ENCODE measurements at places on chromosomes 12 and 14. TPM values are rescaled to one million over a fixed set of nuclear protein-coding genes. Genes with fewer than 3 reads are reported as not detected.

Gene OR4E2
- total RNA-seq: not detected

Gene ANKRD9
- total RNA-seq: 21.3 TPM

Gene TAS2R13
- total RNA-seq: 13.5 TPM

Gene KRT72
- 0.17 TPM for total RNA-seq

Gene FOXG1
- 0.06 TPM for total RNA-seq

Gene GPR84
- 2.6 TPM for total RNA-seq

Gene PIWIL1
- total RNA-seq: not detected

Gene CABP1
- 0.63 TPM for total RNA-seq

Gene NUP37
- 17.1 TPM for total RNA-seq

- no peaks in the 10 kb centered on the region for H3K36me3 ChIP-seq
- no peak overlapping the region for H3K27ac ChIP-seq
- DNase-seq: no peak
- H3K4me1 ChIP-seq: no peaks in the 10 kb centered on the region
- no peak overlapping the region for H3K4me3 ChIP-seq
- peaks cover 4% of the 10 kb centered on the region for H3K27me3 ChIP-seq
These were observed 34.6 kb upstream of the ADGRD1 start for GRCh38 chr12:130919086-130919485.

- no peaks in the 10 kb centered on the region for H3K27me3 ChIP-seq
- DNase-seq: no peak
- H3K27ac ChIP-seq: no peak overlapping the region
- peaks cover 3% of the 10 kb centered on the region for H3K36me3 ChIP-seq
- no peaks in the 10 kb centered on the region for H3K4me1 ChIP-seq
These were observed 99.1 kb upstream of the DYNC1H1 start for GRCh38 chr14:101865288-101865687.

- H3K27me3 ChIP-seq: no peaks in the 10 kb centered on the region
- peaks cover 19% of the 10 kb centered on the region for H3K4me1 ChIP-seq
- no peak overlapping the region for H3K4me3 ChIP-seq
- H3K36me3 ChIP-seq: no peaks in the 10 kb centered on the region
These were observed 321.9 kb downstream of the RAD51B start for GRCh38 chr14:68141281-68142088.

GRCh38 chr12:113748707-113749432 is 217.3 kb downstream of the RBM19 start:
- no peaks in the 10 kb centered on the region for H3K4me1 ChIP-seq
- DNase-seq: no peak
- no peaks in the 10 kb centered on the region for H3K27me3 ChIP-seq
- no peaks in the 10 kb centered on the region for H3K36me3 ChIP-seq
- H3K27ac ChIP-seq: no peak overlapping the region
- H3K4me3 ChIP-seq: no peak overlapping the region

GRCh38 chr12:18907728-18908127 is 169.8 kb downstream of the CAPZA3 start:
- H3K27me3 ChIP-seq: no peaks in the 10 kb centered on the region
- no peak overlapping the region for H3K4me3 ChIP-seq
- no peaks in the 10 kb centered on the region for H3K4me1 ChIP-seq
- H3K27ac ChIP-seq: no peak overlapping the region
- no peaks in the 10 kb centered on the region for H3K36me3 ChIP-seq

GRCh38 chr14:50559990-50560930 is at the start of gene ATL1:
Gene ATL1, plus strand, starts transcription at chr14:50560145. Its CDS starts 121 bp downstream, at chr14:50560266.
- no peaks in the 10 kb centered on the region for H3K36me3 ChIP-seq
- peak within 1 kb of the TSS; percentile 48 for H3K27ac ChIP-seq
- H3K4me3 ChIP-seq: peak within 1 kb of the TSS; percentile 75
- no peaks in the 10 kb centered on the region for H3K27me3 ChIP-seq

DNA sequence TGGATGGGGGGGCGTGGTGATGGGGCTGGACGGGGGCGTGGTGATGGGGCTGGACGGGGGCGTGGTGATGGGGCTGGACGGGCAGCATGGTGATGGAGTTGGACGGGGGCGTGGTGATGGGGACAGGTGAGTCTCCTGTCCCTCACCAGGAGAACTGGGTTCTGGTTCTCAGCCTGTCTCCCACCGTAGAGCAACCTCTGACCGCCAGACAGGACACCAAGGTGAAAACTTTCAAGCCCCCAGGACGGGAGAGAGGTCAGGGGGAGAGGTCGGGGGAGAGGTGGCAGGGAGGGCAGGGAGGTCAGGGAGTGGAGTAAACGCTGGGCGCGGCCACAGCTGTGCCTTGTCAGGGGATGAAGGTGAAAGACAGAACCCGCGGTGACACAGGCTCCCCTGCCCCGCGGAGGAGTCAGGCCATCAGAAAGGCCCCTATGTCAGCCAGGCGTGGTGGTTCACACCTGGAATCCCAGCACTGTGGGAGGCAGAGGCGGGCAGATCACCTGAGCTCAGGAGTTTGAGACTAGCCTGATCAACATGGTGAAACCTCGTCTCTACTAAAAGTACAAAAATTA is 84.6 kb downstream of the GALNT9 start:
- no peaks in the 10 kb centered on the region for H3K4me1 ChIP-seq
- DNase-seq: no peak
- H3K27me3 ChIP-seq: no peaks in the 10 kb centered on the region

DNA sequence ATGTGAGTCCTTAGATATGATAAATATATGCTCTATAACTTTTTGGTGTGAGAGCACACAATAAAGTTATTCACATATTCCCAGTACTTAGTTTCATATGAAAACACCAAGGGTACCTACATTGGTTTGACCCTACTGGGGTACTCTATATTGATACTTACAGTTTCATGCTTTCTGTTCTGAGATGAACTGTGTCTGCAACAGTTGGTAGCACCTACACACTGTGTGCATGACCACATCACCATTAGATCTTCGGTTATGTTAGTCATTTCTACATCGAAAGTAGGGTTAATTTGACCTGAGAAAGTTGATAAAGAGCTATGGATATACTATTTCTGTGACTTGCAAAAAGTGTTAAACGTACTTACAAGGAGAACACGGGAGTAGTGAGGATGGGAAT is 337.2 kb downstream of the NPAS3 start:
- peaks cover 2% of the 10 kb centered on the region for H3K27me3 ChIP-seq
- no peak for DNase-seq
- no peaks in the 10 kb centered on the region for H3K4me1 ChIP-seq
- H3K27ac ChIP-seq: no peak overlapping the region
- H3K4me3 ChIP-seq: no peak overlapping the region

GRCh38 chr12:110741341-110742095 is 1.2 kb downstream of the PPP1CC start:
- peak overlapping the region; percentile 59 for H3K27ac ChIP-seq
- H3K4me3 ChIP-seq: peak overlapping the region; percentile 79
- no peaks in the 10 kb centered on the region for H3K27me3 ChIP-seq
- peaks cover 2% of the 10 kb centered on the region for H3K36me3 ChIP-seq
- DNase-seq: peak; percentile 63

- H3K27ac ChIP-seq: no peak overlapping the region
- DNase-seq: no peak
- H3K4me1 ChIP-seq: peaks cover 8% of the 10 kb centered on the region
- H3K36me3 ChIP-seq: no peaks in the 10 kb centered on the region
These were observed 211.9 kb upstream of the BMP4 start for GRCh38 chr14:54168489-54168888.

DNA sequence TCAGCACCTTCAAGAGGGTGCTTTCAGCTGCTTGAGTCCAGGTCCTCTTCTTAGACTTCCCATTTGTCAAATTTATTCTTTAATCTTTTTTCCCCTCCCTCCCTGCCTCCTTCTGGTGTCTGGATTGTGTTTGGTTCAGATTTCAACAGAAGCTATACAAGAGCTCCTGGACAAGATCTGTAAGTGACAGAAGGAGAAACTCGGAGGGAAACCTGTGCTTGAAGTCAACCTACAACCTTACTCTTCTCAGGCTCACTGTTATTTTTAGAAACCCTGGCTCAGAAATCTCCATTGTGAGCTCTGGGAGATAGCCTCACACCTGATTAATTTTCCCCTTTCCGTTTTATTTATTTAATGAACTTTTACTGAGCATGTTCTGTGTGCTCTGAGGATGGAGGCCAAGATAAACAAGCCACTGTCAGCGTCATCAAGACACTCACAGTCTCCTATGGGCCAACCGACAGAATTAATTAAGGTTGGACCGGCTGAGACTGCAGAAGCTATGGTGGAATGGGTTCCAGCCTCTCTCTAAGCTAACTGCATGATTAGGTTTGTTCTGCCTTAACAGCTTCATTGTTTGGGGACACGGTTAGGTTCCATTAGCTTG is 13.5 kb downstream of the PDE1B start:
- H3K27me3 ChIP-seq: no peaks in the 10 kb centered on the region
- peaks cover 15% of the 10 kb centered on the region for H3K4me1 ChIP-seq
- no peak overlapping the region for H3K4me3 ChIP-seq
- no peak for DNase-seq

DNA sequence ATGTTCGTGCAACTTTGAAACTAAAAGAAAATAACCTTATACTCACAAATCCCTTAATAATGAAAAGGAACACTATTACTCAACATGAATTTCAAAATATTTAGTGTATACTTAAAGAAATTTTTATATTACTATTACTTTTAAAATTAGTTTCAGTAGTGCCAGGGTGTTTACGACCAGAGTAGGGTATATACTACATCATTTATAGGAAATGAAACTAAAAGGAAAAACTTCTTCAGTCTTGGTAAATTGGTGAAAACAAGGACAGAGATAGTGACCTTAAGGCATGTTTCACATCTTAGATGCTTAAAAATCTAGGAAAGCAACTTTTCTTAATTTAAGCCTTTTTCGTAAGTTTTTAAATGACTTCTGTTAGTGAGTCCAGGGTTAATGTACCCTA is 4.5 kb downstream of the USP15 start:
- no peak overlapping the region for H3K4me3 ChIP-seq
- no peaks in the 10 kb centered on the region for H3K36me3 ChIP-seq
- H3K27ac ChIP-seq: no peak overlapping the region
- peaks cover 8% of the 10 kb centered on the region for H3K4me1 ChIP-seq
- DNase-seq: no peak

DNA sequence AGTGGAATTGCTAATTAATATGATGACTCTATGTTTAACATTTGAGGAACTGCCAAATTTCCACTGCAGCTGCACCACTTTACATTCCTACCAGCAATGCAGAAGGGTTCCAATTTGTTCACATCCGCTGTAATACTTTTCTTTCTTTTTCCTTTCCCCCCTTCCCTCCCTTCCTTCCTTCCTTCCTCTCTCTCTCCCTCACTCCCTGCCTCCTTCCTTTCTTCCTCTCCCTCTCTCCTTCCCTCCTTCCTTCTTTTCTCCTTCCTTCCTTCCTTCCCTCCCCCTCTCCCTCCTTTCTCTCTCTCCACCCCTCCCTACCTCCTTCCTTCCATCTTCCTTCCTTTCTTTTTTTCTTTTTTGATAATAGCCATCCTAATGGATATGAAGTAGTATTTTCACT is 3.2 kb upstream of the PFKM start:
- no peak overlapping the region for H3K27ac ChIP-seq
- H3K4me1 ChIP-seq: peaks cover 4% of the 10 kb centered on the region
- H3K36me3 ChIP-seq: no peaks in the 10 kb centered on the region

- H3K27me3 ChIP-seq: no peaks in the 10 kb centered on the region
- DNase-seq: no peak
- H3K4me1 ChIP-seq: peaks cover 1% of the 10 kb centered on the region
- no peaks in the 10 kb centered on the region for H3K36me3 ChIP-seq
These were observed 133.9 kb downstream of the STXBP6 start for GRCh38 chr14:24915958-24916595.

- H3K27me3 ChIP-seq: no peaks in the 10 kb centered on the region
- peak within 1 kb of the TSS; percentile 79 for H3K4me3 ChIP-seq
- peak; percentile 39 for DNase-seq
- H3K36me3 ChIP-seq: peaks cover 8% of the 10 kb centered on the region
- H3K4me1 ChIP-seq: peaks cover 5% of the 10 kb centered on the region
These were observed at the start of gene FKBP11 for GRCh38 chr12:48925304-48926011. Gene FKBP11, minus strand, starts transcription at chr12:48925492. Its CDS starts 64 bp downstream, at chr12:48925428.

GRCh38 chr12:41220931-41221330 is 32.8 kb downstream of the PDZRN4 start:
- no peaks in the 10 kb centered on the region for H3K36me3 ChIP-seq
- H3K4me3 ChIP-seq: no peak overlapping the region
- H3K27ac ChIP-seq: no peak overlapping the region
- no peaks in the 10 kb centered on the region for H3K4me1 ChIP-seq

DNA sequence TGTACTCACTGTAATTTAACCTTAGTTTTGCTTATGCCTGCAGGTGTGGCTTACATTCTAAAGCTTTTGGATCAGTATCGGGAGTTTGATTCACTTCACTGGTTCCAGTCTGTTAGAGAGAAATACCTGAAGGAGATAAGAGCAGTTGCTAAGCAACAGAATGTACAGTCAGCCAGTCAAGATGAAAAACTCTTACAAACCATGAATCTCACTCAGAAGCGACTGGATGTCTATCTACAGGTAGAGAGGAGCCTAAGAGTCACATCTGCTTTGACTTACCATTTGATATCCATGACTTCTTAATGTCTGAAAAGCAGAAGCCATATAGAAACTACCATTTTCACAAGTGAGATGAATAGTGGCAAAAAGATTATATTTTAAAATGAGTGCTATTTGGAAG is 56.5 kb downstream of the WASHC4 start:
- H3K27ac ChIP-seq: no peak overlapping the region
- H3K4me3 ChIP-seq: no peak overlapping the region
- H3K36me3 ChIP-seq: peaks cover 34% of the 10 kb centered on the region
- no peak for DNase-seq
- H3K4me1 ChIP-seq: no peaks in the 10 kb centered on the region
- no peaks in the 10 kb centered on the region for H3K27me3 ChIP-seq

DNA sequence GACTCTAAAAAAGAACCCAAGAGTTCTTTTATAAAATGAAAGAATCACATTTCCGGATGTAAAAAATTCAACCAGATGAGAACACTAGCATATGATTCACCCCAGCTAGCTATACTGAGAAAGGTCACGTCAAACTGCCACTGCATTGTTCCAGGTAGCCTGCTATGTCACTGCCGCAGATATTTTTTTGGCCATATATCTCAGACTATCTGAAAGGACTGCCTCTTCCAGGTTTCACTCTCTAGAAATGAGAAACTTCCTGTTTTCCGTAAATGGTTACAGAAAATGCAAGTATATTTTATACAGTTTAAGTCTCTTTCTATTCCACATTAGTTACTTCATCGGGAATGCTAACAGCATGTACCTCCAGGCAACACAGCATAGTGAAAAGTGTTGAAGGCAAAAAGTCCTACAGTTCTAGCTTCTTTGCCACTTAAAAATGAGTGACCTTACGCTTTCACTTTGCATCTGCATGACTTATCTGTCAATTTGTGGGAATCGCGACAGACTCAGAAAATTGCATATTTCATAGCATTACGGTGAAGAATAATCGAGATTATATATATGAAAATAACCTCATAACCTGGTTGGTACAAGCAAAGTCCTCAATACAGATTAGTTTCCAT is 105.2 kb downstream of the MED13L start:
- no peaks in the 10 kb centered on the region for H3K27me3 ChIP-seq
- H3K4me3 ChIP-seq: no peak overlapping the region
- H3K27ac ChIP-seq: no peak overlapping the region
- H3K36me3 ChIP-seq: no peaks in the 10 kb centered on the region

DNA sequence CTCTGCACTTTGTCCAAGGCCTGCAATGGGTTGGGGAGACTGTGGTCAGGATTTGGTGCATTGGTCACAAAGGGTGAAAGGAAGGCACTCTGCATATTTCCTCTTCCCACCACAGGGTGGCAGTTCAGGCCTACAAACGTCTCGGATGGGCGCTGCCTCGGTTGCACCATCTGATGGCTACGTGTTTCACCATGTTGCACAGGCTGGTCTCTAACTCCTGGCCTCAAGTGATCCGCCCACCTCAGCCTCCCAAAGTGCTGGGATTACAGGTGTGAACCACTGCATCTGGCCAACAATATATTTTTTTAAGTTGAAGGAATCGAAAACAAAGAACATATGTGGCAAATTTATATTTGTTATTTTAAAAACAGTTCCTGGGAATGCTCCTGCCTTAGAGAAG is 35.1 kb downstream of the TMBIM6 start:
- H3K27me3 ChIP-seq: peaks cover 6% of the 10 kb centered on the region
- no peak overlapping the region for H3K4me3 ChIP-seq
- H3K36me3 ChIP-seq: no peaks in the 10 kb centered on the region

GRCh38 chr12:15629108-15629507 is 160.1 kb downstream of the EPS8 start:
- no peaks in the 10 kb centered on the region for H3K4me1 ChIP-seq
- no peak overlapping the region for H3K27ac ChIP-seq
- H3K4me3 ChIP-seq: no peak overlapping the region
- peak; percentile 35 for DNase-seq
